ENCODE measurements at places on chromosomes 16 and 17.

GRCh38 chr16:75658175-75658574, 10.6 kb downstream of the TERF2IP start:
- no peak for DNase-seq

GRCh38 chr16:68768771-68769170, 31.7 kb downstream of the CDH1 start:
- no peak for DNase-seq

DNA sequence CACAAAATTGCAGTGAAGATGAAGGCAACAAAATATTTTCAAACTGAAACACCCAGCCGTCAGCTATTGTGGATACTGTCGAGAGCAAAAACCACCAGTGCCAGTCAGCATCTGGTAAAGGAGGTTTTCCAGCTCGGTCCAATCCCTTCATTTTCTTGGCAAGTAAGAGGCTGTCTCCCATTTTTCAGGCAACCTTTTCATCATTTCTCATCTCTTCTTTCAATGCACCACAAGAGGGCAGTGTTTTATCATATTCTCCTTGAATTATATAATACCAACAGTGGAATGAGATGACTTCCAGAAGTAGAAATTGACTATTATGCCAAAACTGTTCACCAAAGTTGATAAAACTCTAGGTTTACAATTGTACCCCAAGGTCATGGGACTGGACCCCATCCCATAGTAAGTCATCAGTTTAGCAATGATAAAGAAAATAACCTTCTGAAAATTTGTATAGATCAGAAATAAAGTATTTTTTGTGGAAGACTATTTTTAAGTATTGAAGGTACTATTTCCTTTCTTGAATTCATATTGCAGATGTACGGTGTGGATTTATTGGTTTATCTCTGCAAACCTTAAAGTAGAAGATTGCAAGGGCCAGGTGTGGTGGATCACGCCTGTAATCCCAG, 16.8 kb downstream of the NQO1 start:
- DNase-seq: peak; percentile 81

GRCh38 chr16:59783191-59783590, 1049.1 kb upstream of the GOT2 start:
- no peak for DNase-seq

- no peak for DNase-seq
These were observed 5.7 kb downstream of the PDF start for GRCh38 chr16:69324585-69325253.

DNA sequence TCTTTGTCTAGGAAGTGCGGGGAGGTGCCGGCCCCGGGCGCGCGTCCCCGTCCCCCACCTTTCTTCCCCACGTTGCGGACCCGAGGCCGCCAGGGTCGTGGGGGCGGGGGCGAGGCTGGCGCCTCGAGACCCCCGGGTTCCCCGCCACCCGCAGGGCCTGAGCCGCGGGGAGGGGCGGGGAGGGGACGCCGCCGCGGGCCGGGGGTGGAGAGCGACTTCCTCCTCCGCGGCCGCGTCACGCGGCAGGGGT, 1.8 kb upstream of the ACTG1 start:
- no peak for DNase-seq

DNA sequence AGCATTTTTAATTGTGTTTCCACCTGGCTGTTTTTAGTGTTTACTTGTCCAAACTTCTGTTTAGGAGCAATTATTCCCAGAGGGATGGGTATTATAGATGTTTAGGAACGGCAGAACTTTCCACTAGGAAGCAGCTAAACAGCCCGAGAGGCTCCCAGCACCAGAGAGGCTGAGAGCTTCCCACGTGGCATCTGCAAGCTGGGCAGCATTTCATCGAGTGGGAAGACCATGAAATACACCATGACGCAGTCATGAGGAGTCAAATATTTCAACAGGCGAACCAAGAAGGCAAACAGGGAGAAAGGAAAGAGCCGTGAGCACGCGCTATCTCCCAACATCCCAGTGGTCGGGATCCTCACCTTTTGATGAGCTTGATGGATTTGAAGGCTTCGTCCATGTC, 24.1 kb downstream of the TMEM204 start:
- no peak for DNase-seq

GRCh38 chr16:70159355-70160348, 13.9 kb upstream of the CLEC18C start:
- no peak for DNase-seq

- DNase-seq: peak; percentile 83
These were observed 55.7 kb downstream of the ABR start for GRCh38 chr17:1123921-1124715.

GRCh38 chr16:13863075-13863765, 56.7 kb upstream of the ERCC4 start:
- DNase-seq: no peak

DNA sequence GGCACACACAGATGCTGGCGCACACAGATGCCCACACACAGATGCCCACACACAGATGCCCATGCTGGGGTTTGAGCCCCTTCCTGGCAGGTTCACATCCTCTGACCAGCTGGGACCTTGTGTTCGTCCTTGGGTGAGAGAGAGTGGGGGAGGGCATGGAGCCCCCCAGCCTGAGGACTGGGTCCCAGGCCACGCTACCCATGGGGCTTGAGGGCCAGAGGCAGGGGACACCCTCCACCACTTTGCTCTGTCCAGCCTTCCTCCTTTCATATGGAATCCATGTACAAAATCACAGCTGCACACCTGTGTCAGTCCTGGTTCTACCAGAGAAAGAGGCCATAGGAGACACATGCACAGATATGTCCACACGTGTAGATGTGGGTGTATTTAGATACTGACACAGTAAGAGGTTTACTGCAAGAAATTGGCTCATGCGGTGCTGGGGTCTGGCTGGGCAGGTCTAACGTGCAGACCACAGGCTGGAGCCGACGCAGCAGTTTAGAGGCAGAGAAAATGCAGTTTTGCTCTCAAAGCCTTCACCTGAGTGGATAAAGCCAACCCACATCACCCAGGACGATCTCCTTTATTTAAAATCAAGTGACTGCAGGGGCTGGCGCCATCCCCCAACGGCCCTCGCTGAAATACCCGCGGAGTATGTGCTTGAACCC, 10.8 kb downstream of the SLC22A31 start:
- DNase-seq: no peak

DNA sequence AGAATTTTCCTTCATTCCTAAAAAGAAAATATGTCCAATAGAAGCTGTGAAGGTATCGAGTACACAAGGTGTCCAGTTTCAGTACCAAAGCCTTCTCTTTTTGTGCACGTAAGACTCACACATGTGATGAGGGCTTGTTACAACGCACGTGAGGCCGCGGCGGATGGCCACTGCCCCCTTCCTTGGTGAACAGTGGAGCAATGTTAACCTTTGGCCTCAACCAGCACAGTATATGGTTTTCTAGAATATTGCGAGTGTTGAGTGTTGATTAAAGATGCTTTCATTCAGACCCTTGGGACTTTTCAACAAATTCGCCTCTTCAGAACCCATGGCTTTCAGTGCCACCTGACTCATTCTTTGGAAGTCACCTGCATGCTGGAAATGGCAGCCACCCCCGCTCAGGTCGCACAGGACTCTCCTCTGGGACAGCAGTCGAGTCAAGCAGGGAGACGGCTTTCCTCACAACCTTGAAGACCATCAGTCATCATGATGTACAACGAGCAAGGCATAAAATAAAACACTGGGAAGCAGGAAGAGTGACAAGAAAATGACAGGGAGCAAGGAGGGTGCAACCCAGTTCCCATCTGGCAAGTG, 14.5 kb downstream of the MAP1LC3B start:
- no peak for DNase-seq

DNA sequence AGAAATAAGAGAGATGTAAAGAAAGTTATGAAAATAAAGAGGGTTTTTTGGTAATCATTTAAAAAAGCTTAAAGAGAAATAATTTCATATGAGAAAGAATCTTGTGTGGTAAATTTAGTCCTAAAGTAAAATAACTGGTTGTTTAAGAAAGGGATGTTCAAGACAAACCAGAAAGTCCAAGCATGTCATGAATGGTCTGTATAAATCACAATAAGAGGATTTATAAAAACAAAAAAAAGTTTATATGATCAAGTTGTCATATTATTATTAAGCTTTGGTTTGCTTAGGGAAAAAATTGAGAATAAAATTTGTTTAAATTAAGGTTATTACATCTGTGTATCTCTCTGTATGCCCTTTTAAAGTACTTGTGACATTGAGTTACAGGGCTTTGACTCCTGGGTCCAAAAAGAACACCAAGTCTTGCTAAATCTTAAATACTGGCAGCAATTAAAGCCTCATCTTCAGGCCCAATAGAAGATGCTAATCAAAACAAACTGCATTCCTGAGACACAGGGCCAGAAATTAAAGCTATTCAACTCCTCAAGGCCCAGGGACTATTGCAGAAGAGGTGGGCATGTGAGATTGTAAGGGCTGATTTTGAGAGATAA, 15.6 kb upstream of the TRIM25 start:
- DNase-seq: no peak

DNA sequence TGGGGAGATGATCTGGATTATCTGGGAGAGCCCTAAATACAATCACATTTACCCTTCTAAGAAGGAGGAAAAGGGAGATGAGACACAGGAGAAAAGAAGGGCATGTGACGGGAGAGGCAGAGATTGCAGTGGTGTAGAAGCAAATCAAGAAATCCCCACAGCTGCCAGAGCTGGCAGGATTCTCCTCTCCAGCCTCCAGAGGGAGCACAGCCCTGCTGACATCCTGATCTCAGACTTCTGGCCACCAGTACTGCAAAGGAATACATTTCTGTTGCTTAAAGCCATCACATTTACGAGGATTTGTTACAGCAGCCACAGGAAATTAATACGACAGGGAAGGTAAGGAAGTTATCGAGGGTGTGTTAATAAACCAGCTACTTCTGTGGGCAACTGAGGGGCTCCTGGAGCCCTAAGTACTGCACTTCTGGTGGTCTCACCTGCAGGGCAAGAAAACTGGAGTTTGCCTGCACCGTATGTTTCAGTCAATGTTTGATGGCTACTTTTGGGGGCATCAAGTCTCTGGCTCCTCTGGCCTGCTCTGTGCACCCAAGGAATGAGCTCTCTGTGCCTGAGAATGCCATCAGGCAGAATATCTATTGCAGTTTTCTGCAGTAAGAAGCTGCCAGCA, 22.9 kb upstream of the CDH13 start:
- peak; percentile 3 for DNase-seq

GRCh38 chr16:14249291-14250032, 178.3 kb downstream of the MRTFB start:
- DNase-seq: peak; percentile 23

DNA sequence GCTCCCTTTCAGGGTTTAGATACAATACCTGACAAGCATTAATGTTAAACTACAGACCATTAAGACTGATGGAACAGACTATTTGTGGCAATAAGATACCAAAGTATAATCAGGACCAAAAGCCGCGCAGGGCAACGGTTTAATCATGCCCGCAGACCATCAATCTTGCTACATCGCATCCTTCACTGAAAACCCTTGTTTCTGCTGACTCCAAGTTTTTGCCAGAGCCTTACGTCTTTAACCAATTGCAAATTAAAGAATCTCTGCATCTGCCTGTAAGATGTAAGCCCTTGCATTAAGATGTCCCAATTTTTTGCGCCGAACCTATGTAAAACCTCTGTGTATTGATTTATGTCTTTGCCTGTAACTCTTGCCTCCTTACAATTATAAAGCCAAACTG, 94.2 kb upstream of the RBBP6 start:
- DNase-seq: no peak

GRCh38 chr16:57755726-57756423, 20.3 kb downstream of the KATNB1 start:
- no peak for DNase-seq

DNA sequence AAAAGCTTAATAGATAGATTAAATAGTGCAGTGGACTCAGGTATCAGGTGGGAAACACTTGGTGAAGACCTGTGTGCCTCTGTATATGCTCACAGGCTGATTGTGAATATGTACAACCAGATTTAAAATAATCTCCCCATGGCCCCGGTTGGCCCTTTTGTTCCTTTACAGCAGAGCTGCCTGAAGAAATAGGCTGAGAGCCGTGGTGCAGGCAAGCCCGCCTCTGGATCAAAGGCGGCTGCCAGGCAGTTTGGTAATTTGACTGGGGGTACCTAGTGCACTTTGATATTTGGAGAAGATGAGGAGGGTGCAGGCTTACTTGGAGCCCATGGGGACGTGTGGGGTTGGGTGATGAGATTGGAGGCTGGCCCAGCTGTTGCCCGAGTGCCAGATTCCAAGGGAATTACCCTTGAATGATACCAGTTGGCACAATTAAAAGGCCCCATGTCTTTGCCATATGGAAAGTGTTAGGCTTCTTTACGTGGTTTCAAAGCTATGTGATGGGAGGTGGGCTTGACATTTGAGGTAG, 5.0 kb downstream of the NKD1 start:
- DNase-seq: no peak

GRCh38 chr16:12462426-12463280, 341.0 kb downstream of the CPPED1 start:
- no peak for DNase-seq

GRCh38 chr17:69048634-69049033, 12.1 kb downstream of the ABCA9 start:
- no peak for DNase-seq

Measured in NCI-H1417 (cell line).